NCI-H446 (cell line): ENCODE measurements at places on chromosomes 1 and 21.

- no peak for DNase-seq
These were observed 489.6 kb downstream of the TTLL7 start for GRCh38 chr1:83509301-83509781.

DNA sequence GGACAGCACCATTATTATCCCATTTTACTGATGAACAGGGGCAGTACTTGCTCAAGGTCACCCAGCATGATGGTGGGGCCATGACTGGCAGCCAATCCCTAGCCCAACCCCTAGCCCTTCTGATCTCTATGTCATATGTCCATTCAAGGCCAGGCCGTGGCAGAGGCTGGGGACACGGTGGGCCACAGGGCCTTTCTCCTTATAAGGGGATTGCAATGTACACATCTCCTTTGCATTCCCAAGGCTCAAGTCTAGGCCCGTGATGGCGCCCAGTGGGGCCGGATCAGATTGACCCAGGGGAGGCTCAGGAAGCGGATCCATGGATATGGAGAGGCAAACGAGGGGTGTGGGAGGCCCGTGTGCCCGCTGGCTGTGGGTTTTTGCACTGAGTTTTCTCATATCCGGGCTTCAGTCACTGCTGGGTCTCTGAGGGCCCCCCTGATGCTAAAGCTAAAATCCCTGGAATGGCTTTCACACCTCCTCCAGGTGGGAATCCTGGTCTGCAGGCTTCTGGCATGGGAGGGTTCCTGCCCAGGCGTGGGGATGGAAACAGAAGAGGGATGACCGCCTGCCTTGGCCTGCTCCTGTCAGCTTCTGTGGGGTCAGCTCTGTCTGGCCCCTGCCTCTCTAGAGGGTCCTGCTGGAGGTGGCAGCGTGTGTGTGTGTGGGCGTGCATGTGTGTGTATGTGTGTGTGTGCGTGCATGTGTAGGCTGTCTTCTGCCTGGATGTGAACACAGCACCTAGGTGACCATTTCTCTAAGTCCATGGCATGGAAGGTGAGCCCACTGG is 2.1 kb downstream of the MYOM3 start:
- DNase-seq: no peak

GRCh38 chr1:16145030-16145661 is 10.7 kb downstream of the EPHA2 start:
- DNase-seq: no peak

DNA sequence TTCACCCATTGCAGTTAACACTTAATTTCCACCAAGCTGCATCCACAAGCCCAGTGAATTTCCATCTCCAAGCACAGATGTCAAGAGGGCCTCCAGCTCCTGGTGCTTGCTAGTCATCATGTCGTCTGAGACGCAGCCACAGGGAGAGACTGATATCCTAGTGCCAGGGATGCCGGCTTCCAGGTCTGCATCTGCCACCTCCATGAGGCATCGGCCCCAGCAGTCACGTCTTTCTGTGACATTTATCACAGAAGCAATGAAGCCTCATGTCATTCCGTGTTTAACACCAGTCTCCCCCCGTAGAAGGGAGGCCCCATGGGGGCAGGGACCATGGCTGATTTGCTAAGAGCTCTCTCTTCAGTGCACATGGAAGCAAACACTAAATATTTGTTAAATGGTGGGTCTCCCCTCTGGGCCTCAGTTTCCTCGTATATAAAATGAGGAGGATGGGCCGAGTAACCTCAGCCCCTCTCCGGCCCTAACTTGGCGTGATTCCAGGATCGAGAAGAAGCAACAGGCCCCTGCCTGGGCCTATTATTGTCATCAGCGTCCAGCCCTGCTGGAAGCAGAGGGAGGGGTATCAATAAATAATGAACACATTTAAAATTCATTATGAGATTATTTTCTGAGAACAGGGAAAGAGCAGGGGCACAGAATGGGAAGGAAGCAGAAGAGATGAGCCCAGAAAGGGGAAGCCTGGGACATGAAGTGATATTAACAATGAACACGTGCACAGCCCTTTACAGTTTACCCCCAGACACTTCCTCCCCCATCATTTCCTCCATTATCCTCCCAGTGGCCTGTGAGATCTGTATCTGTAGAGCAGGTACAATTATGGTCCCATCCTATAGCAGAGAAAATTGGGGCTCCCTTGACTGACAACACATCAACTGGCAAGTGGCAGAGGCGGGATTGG is 837 bp upstream of the C1QB start:
- DNase-seq: no peak

GRCh38 chr1:32972814-32973428 is 8.3 kb upstream of the RNF19B start:
- DNase-seq: peak; percentile 27

- peak; percentile 26 for DNase-seq
These were observed 204.7 kb downstream of the LHX8 start for GRCh38 chr1:75338616-75339483.

- DNase-seq: no peak
These were observed 9.2 kb downstream of the ROR1 start for GRCh38 chr1:63782982-63783381.

DNA sequence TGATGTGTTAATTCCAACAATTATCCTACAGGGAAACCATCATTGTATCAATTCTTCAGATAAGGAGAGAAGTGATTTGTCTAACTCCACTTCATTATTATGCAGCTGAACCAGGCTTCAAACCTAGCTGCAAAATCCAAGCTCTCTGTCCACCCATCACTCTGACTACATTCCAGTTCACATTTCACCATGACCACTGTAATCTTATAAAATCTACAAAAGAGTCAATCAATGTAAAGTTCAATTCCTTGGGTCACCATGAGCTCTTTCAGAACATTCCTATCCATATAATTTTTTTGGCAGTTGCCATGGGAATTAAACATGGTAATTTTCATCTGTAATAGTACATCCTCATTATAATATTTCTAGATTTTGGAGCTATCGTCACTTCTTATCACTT is 100.9 kb downstream of the PLPPR5 start:
- no peak for DNase-seq

DNA sequence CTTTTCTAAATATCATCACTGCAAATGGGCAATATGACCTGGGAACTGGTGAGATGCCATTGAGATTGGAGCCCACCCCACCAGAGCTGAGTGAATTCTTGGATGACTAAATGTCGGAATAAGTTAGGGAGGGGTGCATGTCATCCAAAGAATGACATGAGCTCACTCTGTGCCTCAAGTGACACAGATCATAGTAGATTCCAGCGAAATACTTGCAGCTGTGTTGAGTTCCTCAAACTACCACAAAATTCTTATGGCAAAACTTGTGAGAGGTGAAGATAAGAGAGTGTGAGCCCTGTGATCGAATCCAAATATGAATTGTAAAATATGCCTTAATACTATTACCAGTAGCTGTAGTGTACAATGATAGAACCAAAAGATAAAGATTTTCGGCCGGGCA is 2.3 kb upstream of the TCP10L start:
- DNase-seq: no peak

DNA sequence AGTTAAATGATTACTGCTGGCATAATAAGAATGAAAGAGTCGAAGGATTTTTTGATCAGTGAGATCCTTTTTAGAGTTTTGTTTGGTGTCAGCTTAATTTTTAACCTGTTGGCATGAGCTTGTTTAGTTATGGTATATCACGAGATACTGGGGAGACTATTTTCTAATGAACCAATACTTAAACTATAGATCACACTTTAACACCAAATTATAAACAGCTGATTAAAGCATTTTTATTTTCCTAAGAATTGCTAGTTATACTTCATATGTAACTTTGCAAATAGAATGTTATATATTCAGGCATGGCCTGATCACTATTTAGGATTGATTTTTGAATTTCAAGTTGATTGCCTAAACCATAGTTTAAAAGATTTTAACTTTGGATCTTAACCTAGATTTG is 6.0 kb downstream of the DDX20 start:
- DNase-seq: no peak
